ENCODE measurements at places on chromosomes 3 and 15. TPM values are rescaled to one million over a fixed set of nuclear protein-coding genes. Genes with fewer than 3 reads are reported as not detected.

Gene IL17RE
- 15.2 TPM for total RNA-seq

Gene SPESP1
- total RNA-seq, result 1.5 TPM

Gene COL6A5
- total RNA-seq, result not detected

Gene GRAMD2A
- 7.4 TPM for total RNA-seq

Gene KNL1
- total RNA-seq, result 3.4 TPM

DNA sequence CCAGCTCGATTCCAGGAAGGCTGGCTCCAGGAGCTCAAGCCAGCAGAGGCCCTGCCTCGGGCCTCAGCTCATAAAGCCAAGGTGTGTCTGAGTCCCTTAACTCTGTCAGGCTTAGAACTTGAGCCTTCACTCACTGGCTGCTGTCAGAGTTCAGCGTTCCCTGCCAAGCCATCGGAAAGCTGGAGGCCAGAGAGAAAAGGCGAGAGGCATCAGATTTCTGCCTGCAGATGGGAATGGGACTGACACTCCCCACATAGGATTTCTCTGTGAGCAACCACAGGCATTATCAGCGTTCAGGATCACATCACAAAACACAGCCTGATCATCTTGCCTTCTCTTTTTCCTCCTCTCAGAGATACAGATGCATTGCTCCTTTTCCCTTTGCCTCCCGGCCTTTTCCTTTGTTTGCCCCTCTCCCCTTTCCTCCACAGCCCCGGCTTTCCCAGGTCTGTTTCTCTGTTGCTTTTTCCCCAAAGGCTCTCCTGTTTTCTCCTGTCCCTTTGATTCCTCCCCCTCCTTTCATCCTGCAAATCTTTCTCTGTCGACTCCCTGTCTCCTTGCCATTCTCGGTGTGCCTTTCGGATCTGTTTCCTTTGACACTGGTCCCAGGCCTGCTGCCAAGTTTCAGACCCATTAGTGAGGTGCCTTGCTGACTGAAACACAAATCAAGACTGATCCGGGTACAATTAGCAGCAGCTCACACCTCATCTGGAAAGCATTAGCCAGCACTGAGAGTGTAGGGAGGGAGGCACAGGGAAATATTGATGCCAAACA lies 44.5 kb upstream of the BOC start:
- no peak for DNase-seq

GRCh38 chr15:67091980-67092677 lies 26.7 kb downstream of the SMAD3 start:
- DNase-seq, result no peak

DNA sequence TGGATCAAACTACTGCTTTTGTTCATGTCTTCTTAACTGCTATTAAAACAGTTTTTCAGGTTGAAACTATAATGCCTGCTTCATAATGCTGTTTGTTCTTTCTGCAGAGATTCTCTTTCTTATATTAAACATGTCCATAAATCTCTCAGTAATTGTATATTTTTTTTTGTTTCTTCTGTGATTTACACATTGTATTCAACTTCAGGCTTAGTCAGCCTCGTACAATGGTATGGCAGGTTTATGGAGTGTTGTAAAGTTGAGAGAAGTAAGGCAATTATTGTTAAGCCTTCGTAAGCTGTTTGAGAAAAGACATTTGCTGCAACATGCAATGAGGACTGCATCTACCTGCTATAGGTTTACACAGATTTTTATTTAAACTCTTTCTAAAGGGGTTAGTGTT lies 977.1 kb downstream of the DIPK2A start:
- DNase-seq, result no peak

DNA sequence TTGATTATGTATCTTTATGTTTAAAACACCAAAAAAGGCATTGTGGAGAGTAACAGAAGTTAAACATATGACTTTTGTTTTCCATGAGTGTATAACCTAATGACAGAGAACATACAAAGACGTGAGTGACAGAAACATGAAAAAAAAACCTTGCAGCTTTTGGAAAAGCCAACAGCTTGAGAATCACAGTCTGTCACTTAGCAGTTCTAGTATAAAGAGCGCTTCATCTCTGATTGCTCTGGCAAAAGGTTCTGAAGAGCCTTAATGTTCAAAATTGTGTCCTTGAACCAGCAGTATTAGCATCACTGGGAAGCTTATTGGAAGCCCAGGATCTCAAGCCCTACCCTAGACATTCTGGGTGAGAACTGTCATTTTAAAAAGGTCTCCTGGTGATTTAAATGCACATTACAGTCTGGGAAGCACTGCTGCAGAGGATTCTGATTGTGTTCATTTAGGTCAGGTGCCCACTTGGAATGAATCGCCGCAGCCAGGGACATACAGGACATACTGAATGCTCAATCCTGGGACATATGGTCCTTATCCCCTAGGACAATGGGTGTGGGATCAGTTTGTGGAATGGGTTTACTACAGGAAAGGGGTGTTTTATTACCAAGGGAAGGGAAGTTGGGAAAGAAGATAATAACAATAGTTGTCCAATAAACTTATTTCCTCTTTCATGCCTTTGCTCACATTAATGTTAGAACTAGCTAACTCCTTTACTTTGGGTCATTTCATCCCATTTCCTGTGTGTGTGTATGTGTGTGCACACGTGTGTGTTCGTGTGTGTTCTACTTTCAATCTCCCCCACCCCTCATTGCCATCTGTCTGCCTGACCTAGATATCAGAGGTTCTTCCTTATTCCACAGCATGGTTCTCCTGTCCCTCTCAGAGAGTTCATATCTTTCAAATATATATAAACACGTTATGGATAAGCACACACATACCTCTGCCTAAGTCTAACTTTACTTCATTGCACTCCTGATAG lies 55.0 kb downstream of the LRRC49 start:
- DNase-seq, result no peak

DNA sequence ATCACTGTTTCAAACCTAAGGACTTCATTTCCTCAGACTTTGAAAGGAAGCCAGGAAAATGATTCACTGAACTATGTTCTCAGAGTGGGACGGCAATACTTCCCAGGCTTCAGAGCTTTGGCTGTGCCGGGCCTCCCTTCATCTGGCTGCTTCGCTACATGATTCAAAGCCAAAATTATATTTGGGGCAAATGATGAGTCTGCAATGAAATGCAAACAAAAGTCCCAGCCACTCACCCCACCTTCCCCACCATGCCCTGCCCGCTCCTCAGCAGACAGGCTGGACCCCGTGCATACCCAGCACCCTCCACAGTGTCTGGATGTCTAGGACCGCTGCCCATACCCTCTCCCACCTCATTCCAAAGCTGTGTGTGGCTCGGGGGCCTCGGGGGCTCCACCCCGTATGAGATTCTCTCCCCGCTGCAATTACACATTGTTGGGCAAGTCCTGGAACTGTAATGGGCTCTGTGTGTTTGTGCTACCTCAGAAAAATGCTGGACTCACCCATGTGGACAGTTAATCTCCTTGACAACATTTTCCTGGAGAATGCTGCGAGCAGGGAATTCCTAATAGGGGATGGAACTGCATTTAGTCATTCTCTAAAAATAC lies 32.2 kb downstream of the ATP10A start:
- no peak for DNase-seq

GRCh38 chr15:101488300-101489164 lies 975 bp downstream of the PCSK6 start:
- peak; percentile 70 for DNase-seq

DNA sequence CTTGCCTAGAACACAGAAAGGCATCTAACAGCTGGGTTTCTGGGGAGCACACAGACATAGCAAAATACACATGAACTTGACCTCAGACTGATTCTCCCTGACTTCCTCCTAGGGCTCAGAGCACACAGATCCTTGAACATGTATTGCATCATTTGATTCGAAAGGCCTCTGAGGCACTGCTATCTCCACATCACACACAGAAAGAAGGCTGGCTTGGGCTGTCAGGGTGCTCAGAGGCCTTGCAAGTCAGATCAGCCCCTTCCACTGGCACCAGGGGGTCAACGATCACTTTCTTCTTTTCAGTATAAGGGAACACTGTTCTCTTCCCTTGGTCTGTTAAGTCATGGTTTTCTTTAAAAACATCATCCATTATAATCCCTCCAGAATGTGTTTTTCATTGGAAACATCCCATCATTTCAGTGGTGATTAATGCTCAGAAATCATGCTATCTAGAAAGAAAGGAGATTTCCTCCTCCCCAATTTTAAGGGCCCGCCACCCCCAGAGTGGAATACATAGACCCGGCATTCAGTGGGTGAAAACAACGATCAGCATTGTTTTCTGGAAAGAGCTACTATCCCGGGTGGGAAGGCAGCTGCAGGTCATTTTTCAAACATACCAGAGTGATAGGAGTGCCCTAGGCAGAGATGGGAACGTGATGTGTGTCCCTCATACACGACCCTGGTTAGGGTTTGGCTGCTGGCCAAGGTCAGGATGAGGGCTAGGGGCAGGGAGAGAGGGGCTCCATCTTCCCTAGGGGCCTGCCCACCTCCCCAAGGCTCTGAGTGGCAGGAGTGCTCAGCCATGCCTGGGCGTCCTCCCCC lies 253.3 kb upstream of the LYSMD4 start:
- no peak for DNase-seq

DNA sequence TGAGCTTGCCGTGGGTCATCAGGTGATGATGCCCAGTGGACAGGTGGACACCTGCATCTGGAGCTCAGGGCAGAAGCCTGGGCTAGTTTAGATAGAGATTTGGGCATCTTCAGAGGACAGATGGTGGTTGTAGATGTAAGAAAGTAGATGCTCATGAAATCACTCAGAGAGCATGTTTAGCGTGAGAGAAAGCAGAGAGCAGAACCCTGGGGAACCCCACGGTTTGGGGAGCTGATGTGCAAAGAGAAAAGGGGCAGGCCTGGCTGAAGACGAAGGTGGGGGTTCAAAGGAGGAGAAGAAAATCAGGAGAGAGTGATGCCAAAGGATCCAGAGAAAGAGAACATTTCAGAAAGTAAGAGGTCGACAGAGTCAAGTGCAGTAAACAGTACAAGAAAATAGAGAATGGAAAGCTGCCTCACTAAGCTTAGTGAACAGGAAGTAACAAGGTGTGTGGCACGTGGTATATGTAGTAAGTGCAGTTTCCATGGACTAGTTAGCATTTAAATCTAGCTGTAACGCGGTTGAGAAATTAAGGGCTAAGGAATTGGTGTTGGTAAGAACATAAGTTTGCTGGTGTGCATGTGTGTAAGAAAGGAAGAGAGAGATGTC lies 13.5 kb downstream of the TIGIT start:
- no peak for DNase-seq

DNA sequence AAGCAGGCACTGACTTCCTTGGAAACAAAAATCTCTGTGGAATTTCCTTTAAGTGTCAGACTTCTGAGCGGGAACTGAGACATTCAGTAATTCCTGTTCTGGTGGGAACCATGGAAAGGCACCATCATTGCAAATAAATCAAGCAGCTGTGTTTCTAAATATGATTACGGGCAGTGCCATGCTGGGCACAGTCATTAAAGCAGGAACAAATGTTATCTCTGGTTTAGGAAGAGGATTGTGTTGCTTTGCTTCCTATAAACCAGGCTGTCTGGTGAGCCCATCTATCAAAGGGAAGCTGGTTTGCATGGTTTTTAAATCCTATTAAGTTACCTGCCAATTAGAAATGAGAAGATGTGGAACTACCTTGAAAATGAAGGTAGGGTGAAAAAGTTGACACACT lies 86.7 kb downstream of the EBLN2 start:
- DNase-seq, result no peak

GRCh38 chr15:80733460-80733859 lies 38.4 kb downstream of the ABHD17C start:
- DNase-seq, result no peak

DNA sequence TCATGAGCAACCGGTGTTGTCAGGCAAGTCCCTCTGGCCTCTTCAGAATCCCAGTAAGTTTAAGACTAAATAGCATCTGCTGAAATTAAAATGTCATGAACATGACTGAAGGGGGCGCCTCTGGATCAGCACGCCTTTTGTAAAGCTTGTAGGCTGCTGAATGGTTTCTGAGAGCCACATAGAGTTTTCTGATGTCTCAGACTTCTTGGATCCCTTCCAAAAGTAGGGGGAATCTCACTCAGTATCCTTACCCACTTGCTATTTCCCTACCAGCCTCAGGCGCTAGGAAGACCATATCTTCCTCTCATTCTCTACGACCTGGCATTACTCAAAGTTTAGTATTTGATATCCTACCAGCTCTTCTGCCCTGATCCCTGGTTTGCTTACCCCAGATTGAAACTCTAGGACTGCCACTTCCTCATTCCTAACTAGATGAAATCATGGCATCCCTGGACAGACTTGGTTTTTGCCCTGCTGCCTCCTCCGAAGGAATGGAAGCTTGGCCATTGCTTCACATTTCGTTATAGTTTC lies 62.7 kb upstream of the CD47 start:
- no peak for DNase-seq
